ENCODE measurements at places on chromosomes 4 and X.

DNA sequence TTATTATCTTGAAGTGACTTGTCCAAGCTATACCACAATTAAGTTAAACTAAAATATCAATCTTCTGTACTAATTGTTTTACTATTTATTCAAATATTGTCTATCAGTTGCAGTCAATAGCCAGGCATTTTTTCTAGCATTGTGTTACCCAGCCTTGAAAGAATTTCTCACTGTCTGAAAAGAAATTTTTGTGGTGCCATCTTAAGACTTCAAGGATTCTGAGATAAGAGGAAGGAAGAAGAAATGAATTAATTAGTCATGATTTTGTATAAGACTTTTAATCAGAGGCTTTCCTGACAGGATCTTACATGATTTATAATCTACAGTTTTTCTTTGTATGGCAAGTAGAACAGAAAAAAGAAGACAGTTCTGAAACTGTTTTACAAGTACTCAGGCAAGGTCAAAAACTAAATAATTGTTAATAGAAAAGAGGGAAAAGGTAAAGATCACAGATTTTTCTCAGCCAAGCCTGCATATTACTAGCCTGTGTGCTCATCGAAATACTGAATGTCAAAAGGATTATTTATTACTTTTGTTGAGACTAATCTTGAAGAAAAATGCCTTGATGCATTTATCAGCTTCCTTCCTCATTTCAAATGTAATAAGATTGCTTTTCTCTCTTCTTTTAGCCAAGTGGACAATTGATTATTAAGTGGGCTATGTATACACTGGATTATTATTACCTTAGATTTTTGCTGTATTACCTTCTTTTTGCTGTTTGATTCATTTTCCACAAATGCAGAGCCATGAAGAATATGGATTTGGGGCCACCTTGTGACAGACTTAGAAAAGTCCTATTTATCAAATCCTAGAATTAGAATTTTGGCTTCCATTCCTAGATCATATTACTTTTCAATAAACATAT lies 53.8 kb downstream of the CXCL1 start:
- no peak for DNase-seq

DNA sequence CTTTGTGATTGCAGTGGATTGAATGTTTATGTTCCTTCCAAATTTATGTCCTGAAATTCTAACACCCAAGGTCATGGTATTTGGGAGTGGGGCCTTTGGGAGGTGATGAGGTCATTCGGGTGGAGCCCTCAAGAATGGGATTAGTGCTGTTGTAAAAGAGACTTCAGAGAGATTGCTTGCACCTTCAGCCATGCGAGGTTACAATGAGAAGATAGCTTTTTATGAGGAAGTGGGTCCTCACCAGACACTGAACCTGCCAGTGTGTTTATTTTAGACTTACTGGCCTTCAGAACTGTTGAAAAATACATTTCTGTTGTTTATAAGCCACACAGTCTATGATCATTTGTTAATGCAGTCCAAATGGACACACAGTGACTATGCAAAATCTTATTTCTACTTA lies 161.0 kb upstream of the GPRIN3 start:
- DNase-seq: no peak

- DNase-seq: no peak
Observed at GRCh38 chr4:182837831-182838230, 79.4 kb downstream of the DCTD start.

- no peak for DNase-seq
Observed at GRCh38 chr4:177214935-177215334, 94.7 kb upstream of the NEIL3 start.

DNA sequence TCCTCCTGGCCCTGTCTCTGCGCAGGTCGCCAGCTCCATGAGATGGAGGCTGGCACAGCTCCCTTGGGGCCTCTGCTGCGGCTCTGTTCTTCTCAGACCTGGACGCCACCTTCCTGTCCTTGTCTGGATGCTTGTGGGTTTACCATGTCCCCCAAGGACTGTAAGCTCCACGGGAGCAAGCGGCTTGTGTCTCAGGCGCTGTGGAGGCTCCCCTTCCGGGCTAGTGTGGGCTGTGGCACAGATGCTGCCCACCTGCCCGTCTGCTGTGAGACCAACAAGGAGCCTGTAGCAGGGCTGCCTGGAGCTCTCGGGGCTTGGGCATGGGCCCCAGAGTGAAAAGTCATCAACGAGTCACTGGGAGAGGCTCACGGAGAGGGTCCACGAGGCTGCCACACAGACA lies 25.2 kb downstream of the NAT8L start:
- no peak for DNase-seq

- DNase-seq: no peak
Observed at GRCh38 chr4:25913056-25913850, 767 bp upstream of the SMIM20 start.

DNA sequence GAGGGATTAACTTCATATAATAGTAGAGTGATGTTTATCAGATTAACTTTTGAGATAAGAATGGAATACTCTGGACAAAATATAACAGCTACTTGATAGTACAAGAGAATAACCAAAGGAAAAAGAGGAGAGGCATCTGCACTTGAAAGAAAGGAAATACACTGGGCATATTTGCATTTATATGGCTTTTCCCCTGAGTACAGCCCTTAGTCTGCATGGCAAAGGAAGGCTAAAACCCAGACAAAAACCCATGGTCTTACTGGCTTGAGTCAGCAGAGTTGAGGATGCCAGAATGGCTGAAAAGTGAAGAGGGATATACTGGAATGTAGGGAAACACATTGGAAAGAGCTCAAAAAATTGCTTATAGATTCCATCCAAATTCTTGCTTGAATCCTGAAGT lies 101.6 kb downstream of the COL4A5 start:
- no peak for DNase-seq

DNA sequence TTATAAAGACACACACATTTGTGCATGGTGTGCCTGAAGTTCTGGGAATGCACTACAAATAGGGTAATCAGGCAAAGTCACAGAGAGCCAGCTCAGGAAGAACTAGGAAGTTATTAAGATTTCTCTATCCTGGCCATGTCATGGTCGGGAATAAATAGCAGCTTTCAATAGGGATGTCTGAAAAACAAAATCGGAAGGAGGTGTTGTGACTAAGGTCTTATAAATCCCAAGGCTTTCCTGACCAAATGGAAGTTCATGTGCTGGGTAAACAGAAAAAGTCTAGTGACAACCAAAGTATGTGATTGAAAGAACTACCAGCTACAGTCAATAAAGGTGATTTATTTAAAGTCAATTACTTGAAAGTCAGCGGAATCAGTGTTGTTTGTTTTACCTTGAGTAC lies 262.5 kb upstream of the HS3ST1 start:
- no peak for DNase-seq

GRCh38 chr4:83929550-83929949 lies 393.6 kb downstream of the GPAT3 start:
- DNase-seq: no peak

Data from stimulated activated CD4-positive, alpha-beta T cell treated with anti-CD3 and anti-CD28 coated beads, TNF-alpha, amount 100 ng/mL, for 1 hour (primary cell).